ENCODE measurements at places on chromosomes 12 and 14.

DNA sequence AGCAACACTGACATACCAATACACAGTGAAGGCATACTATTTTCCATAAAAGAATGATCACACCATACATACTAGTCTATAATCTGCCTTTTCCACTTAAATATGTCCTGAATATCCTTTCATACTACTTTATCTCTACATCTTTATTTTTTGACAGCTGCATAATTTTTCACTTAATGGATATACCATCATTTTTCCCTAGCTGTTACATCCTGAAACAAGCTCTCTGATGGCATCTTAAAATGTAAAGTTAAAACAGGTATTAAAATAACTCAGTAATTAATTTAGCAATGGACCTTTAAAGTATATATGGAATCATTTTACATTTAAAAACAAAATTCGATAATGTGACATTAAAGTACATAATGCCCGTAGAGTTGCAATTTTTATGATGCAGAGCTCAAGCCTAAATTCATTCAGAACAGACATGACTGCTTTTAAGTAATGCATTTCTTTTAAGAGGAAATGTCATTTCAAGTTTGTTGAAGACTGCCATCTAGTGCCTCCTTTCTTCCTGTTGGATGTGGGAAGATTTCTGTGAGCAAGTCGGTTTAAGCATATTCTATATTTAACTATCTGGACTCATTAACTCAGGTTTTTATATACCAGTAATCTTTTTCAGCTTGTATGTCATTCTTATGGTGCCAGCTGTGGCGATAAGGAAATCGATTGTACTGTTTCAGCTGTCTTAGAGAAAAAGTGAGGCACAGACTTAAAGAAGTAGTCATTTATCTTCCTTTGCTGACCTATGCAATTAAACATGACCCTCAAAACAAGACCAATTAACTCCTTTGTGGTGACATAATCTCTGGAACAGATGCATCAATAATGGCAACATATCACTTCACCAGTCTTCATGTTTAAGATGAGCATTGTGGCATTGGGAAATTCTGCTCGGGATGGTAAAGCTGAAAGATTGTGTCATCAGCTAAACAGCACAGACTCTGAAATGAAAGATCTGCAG, 20.3 kb downstream of the PRICKLE1 start:
- no peak for DNase-seq

GRCh38 chr14:70934084-70934483, 26.8 kb downstream of the PCNX1 start:
- no peak for DNase-seq

GRCh38 chr14:86646696-86647690, 1117.0 kb downstream of the FLRT2 start:
- no peak for DNase-seq

DNA sequence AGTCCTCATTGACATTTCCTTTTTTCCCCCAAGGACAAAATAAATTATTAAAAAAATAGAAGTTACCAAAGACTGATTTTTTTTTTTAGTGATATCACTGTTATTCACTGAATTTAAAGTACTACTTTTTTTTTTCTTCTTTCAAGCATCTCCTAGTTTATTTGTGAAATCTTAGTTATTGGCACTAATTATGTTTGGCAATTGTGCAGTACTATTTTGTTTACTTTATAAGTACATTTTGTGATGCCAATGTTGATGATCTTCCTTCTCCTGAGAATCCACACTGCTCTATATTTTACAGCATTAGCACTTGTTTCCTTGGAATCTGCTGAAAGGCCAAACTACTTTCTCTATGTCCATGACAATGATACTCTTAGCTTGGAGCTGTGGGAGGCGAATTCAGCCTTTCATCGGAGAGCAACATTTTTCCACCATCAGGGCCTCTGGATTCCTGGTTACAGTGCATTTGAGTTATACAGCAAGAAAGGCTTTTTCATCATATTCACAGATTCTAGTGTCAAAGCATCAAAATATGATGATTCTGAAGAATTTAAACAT, 123.8 kb upstream of the PTPRQ start:
- no peak for DNase-seq

- DNase-seq, result no peak
Measured at GRCh38 chr12:41661141-41661765, 473.1 kb downstream of the PDZRN4 start.

DNA sequence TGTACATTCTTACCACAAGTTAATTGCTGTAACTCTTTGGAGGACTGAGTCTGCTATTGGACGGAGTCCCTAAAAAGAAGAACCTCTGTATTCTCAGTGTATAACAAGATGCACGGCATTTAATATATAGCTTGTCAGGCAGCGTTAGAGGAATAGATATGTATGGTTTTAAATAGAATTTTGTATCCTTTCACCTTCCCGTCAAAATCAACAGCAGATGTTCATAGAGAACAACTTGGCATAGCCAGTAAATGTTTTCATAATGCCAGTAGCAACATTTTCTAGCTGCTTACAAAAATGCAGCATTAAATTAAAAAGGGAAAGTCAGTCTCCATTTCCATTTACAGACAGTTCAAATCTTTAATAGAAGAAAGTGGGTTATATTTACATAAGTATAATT, 6.8 kb downstream of the SCYL2 start:
- no peak for DNase-seq

DNA sequence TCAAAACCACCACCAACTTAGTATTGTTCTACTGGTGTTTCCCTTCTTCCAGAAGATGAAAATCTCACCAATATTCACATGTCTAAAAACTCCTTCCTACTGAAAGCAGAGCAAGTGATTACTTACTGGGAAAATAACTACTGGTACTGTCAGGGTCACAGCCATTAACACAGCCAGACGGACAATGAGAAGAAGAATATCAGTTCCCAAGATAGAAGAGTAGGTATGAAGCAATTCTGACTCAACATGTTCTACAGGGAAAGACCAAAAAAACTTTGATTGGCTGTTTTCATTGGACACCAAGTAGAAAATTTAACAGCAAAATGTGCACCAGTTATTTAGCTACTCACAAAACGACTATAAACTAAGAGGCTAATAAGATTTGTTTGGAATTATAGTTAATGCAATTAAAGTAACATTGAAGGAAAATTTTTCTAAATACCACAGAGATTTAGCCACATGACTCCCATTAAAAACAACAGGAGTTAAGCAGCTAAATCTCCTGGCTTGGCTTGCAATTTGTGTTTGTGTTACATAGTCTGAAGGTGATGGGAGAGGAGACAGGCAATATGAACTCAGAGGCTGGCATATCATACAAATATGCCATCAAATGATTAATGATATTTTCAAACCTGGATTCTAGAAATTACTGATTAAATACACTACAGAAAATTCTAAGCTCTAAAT, 9.5 kb downstream of the SLC38A2 start:
- no peak for DNase-seq

DNA sequence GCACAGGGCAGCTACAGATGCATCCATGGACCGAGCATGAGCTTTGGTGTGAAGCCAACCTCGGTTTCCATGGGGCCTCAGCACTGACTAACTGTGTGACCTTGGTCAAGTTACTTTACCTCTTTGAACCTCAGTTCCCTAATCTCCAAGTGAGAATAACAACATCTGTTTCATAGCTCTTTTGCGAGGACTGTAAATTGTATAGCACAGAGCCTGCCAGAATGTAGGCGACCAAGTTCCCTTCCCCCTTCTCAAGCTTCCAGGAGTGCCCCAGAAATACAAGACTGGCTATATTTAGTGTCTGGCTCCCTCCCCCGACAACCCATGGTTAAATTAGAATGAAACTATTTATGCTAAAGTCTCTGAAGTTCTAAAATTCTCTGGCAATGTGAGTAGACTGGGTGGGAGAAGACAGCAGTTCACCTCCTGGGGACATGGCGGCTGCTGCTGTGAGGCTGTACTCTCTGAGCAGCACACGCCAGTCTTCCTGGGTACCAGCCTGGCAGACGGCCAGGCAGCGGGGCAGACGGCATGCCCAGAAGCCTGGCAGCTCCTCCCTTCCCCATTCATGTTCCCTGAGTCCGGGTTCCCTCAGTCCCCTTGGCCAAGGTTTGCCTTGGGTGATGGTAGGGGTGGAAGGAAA, 22.0 kb upstream of the TMED10 start:
- DNase-seq, result peak; percentile 45

- DNase-seq, result no peak
Measured at GRCh38 chr14:26934151-26934550, 336.3 kb upstream of the NOVA1 start.

- no peak for DNase-seq
Measured at GRCh38 chr12:122228092-122228491, 2.2 kb upstream of the DIABLO start.

DNA sequence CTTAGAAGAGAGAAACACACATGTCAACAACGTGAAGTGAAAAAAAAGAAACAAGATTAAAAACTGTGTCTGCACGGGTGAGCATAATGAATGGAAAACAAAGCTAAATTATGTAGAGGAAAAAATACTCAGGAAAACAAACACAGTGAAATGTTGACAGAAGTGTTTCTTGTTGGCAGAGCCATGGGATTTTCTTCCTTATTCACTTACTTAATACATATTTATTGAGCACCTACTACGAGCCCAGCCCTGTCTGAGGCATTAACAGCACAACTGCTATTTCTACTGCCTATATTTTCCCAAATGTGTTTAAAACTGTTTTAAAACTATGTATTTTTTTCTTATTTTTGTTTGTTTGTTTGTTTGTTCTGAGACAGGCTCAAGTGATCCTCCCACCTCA, 69.9 kb downstream of the DIO3 start:
- DNase-seq, result no peak

DNA sequence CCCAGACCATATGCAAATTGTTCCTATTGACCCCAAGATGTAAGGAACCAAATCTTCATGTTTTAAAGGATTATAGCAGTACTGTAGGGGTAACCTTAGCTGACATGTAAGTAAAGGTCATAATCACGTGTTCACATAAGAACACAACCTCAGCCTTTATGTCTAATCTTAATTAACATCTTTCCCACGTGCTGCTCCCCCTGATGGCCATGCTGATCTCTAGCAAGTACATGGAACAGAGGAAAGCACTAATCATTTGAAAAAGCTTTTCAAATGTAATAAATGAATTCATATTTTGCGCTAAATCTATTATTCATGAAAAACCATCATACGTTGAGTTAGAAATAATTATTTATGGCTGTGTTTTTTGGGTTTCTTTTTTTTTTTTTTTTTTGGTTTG, 30.5 kb upstream of the ITPR2 start:
- DNase-seq, result no peak

GRCh38 chr14:50350975-50351374, 38.9 kb downstream of the DMAC2L start:
- DNase-seq, result no peak

- no peak for DNase-seq
Measured at GRCh38 chr14:95208598-95208997, 51.3 kb upstream of the DICER1 start.

DNA sequence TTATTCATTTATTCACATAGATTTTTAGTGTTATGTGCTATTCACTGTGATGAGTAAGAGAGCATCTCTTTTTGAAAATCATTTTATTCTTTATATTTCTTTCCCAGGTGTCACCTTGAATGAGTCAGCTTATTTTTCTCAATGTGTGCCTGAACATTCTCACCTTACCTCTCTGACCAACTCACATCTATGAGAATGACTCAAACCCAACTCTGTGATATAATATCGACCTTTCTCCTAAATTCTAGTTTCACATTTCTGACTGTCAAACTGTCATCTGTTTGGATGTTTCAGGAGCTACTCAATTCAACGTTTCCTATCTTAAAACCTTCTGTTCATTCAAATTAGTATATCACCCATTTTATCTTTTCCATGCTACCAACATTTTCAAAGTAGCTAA, 630.8 kb downstream of the RERGL start:
- no peak for DNase-seq

GRCh38 chr14:73323896-73324399, 86.6 kb downstream of the PAPLN start:
- no peak for DNase-seq

DNA sequence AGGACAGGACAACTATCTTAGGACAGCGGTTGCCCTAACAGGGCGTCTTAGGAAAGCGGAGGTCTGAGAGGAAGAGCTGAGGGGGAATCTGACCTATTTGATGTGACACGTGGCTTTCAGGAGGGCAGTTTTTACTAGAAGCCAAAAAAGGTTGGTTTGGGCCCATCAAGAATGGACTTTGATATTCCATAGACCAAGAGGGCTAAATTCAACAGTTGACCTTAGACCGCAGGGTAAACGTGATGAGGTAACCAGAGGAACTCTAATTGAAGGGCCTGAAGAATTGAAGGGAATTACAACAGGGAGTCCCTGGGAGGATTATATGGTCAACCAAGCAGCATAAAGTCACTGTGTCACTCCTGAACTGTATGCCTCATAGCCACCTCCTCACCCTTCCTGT, 11.5 kb downstream of the C1S start:
- DNase-seq, result no peak

DNA sequence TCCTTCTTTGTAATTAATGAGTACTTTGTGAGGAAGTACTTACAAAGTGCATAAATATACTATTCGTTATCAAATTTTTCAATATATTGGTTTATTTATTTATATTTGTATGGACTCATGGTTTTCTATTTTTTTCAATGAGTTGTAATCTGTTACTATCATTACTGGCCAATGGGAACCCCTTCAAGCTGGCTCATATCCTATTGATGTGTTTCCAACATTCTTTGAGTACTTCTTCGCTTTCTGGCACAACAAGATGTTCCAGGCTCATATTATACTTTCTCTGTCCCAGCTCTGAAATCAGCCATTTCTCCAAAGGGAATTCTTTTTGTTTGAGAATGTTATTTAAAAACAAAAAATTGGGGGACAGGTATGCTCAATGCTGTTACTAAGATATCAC, 17.5 kb downstream of the YBX3 start:
- DNase-seq, result no peak

- no peak for DNase-seq
Measured at GRCh38 chr12:278046-278445, 15.4 kb upstream of the SLC6A13 start.

- DNase-seq, result no peak
Measured at GRCh38 chr14:60300019-60300418, 51.0 kb downstream of the PPM1A start.

- no peak for DNase-seq
Measured at GRCh38 chr12:112350593-112351592, 31.3 kb downstream of the HECTD4 start.

DNA sequence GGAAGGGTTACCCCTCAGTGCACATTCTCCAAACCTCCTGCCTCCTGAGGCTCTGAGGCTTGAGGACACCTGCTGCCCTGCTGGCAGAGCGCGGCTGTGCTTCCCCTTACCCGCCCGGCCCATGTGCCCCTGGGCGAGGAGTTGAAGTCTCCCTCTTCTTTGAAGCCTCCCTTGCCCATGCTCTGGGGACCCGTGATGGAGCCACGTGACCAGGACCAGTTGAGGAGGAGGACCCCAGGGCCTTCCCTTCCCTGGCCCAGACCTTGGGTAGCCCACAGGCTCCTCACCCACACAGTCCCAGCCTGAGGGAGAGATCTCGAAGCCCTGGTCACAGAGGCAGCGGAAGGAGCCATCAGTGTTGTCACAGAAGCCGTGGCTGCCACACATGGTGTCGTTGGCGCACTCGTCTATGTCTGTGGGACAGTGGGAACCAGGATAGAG, 12.9 kb downstream of the ISCA2 start:
- DNase-seq, result no peak

- no peak for DNase-seq
Measured at GRCh38 chr14:30330445-30330844, 228.5 kb upstream of the G2E3 start.

- DNase-seq, result no peak
Measured at GRCh38 chr12:115572440-115572839, 705.1 kb downstream of the MED13L start.

Measured in thyroid gland (tissue), 4 donors.